Osteoblast (primary cell): ENCODE measurements at places on chromosomes 6 and 20. TPM values are rescaled to one million over a fixed set of nuclear protein-coding genes. Genes with fewer than 3 reads are reported as not detected.

Gene CSE1L
- total RNA-seq: 48.9 and 53.9 TPM in 2 replicates

Gene SSTR4
- not detected in 2 replicates for total RNA-seq

Gene GABRR1
- total RNA-seq: not detected in 2 replicates

Gene CRISP2
- not detected in 2 replicates for total RNA-seq

- DNase-seq: no peak
Measured at GRCh38 chr6:49911252-49911651, 44.9 kb upstream of the CRISP1 start.

- DNase-seq: no peak
Measured at GRCh38 chr6:152387091-152387490, 250.1 kb downstream of the SYNE1 start.

- DNase-seq: no peak
Measured at GRCh38 chr6:137389150-137389704, 105.0 kb downstream of the OLIG3 start.

DNA sequence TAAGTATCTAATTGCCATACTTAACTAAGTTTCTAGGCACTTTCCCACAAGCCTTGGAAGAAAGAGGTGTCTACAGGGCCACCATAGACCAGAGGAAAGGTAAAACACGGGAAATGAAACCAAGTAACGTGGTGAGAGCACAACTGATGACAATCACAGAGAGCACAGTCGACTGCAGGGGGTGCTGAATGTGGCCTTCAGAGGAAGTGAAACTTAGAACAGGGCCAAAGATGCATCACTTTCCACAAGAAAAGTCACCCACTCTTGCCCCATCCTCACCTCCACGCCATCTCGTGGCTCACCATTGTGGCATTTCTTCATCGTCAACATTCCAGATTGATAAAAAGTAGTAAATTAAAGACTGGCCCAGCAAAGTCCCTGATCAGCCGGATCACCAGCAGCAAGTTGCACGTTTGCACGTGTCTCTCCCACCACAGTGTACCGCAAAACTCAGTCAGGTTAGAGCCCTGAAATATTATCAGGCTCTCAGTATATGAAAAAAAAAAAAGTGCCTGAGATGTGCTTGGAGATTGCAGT is 31.4 kb downstream of the HIVEP2 start:
- no peak for DNase-seq

- no peak for DNase-seq
Measured at GRCh38 chr6:47200536-47201334, 109.0 kb downstream of the TNFRSF21 start.

GRCh38 chr6:786946-787763 is 94.2 kb upstream of the EXOC2 start:
- no peak for DNase-seq

DNA sequence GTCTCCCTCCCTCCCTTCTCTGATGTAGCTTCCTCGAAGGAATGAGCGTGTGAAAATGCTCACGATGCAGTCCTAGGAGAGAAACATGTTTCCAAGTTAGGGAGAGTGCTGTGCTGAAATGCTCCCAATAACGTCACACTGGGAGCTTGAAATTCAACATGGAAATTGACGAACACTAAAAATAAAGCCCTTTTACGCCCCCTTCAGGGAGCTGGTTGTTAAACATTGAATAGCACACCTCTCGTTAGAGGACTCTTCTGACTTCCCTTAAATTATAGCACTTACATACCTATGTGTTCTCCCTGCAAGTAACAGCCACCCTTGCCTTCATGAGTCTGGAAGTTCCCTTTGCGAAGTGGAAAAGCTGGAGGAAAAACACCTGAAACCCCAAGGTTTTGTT is 88.6 kb downstream of the BFSP1 start:
- DNase-seq: no peak

DNA sequence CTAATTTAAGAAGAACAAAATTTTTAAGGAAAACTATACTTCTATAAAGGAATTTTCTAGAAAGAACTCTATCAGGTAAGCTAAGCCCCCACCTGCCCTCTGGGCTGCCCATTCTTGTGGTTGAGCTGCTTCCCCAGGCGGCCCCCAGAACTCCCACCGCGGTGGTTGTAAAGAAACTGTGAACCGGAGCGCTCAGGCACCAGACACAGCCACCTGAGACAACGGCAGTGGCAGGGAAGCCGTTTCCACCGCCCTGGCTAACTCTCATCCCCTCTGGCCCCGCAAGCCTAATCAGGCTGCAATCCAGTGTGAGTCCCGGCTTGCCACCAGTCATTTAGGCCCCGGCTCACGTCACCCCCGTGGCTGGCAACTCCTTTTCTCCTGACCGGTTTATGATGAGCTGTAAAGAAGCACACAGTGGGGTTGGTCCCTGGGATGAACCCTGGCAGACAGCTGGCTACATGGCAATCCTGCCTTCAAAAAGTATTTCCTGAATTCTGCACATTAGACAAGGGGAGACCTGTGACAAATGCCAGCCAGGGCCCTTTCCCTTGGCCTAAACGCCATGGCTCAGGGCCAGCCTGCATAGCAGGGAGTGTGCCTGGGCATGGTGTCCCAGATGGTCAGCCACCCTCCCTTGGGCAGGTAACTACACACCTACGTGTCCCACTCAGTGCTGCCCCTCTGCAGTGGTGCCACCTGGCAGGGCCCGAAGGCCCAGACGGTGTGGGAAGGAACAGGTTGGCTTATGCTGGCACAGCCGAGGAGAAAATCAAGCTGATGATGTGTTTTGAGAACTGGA is 63.8 kb upstream of the GPR31 start:
- DNase-seq: no peak

DNA sequence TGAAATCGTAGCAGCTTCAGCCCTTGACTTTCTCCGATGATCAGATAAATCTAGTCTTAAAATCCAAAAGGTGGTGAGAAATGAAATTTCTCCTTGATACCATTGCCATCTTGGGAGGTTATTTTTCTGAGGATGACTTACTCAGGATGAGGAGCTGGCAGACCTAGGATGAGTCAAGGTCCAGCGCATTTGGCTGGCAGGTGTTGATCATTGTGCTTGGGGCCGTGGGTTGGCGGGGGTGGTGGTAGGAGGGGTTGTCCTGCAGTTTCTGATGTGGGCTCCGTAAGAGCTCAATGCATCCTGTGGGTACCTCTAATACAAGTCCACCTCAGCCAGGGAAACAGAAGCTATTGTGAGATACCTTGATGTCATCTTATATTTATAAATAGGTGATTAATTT is 148.3 kb upstream of the SCGN start:
- DNase-seq: no peak

GRCh38 chr20:60210779-60211617 is 252.8 kb downstream of the CDH26 start:
- peak; percentile 93 for DNase-seq
